Endothelial cell of umbilical vein (primary cell): ENCODE measurements at places on chromosomes 5 and 9. TPM values are rescaled to one million over a fixed set of nuclear protein-coding genes. Genes with fewer than 3 reads are reported as not detected.

The SLC1A1 gene
- total RNA-seq, result 6.5 and 8.3 TPM in 2 replicates

The LMNB1 gene
- total RNA-seq, result 134 and 144 TPM in 2 replicates

The SUSD3 gene
- not detected in 2 replicates for total RNA-seq

DNA sequence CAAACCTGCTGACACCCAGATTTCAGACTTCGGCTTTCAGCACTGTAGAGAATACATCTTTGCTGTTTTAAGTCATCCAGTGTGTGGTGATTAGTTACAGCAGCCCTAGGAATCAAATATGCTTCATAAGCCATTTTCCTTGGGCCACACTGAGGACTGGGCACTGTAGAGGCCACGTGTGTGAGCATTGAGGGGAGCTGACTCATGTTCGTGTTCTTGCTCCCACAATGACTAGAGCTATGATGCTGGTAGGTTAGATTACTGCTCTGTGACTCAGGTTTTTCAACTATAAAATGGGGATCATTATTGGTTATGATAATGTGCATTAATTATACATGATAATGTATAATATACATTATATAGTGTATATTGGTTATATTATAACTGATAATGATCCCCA is 96.5 kb upstream of the PALM2AKAP2 start:
- no peak overlapping the region for H3K4me3 ChIP-seq
- DNase-seq, result no peak
- no peaks in the 10 kb centered on the region for H3K27me3 ChIP-seq
- no peaks in the 10 kb centered on the region for H3K36me3 ChIP-seq
- H3K27ac ChIP-seq, result no peak overlapping the region

DNA sequence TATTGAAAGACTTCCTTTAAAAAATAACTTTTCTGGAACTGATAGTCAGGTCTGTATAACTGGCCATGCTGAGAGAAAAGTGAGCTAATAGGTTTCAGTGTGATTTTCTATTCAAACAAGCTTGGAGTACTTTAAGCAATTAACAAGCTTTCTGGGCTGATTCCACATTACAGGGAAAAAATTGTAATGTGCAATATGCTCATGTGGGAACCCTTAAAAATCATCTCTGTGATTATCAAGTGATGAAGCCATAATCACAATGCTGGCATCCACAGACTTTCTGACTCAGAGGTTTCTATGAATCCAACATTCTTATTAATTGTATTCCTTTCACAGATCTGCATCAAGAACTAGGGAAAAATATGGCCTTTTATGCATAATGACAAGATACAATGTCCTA is 212.2 kb upstream of the ACO1 start:
- DNase-seq, result no peak
- H3K27ac ChIP-seq, result no peak overlapping the region
- H3K27me3 ChIP-seq, result no peaks in the 10 kb centered on the region
- H3K4me3 ChIP-seq, result no peak overlapping the region

GRCh38 chr5:74651710-74652109 is 11.2 kb upstream of the ENC1 start:
- no peak overlapping the region for H3K4me3 ChIP-seq
- H3K36me3 ChIP-seq, result no peaks in the 10 kb centered on the region
- H3K27ac ChIP-seq, result no peak overlapping the region
- no peak for DNase-seq
- no peaks in the 10 kb centered on the region for H3K27me3 ChIP-seq

- no peak overlapping the region for H3K27ac ChIP-seq
- H3K4me3 ChIP-seq, result no peak overlapping the region
- H3K27me3 ChIP-seq, result no peaks in the 10 kb centered on the region
- H3K4me1 ChIP-seq, result no peaks in the 10 kb centered on the region
- no peak for DNase-seq
- H3K36me3 ChIP-seq, result no peaks in the 10 kb centered on the region
These were observed 156.7 kb downstream of the EBF1 start for GRCh38 chr5:158943057-158943456.

- H3K27ac ChIP-seq, result no peak overlapping the region
- H3K4me1 ChIP-seq, result no peaks in the 10 kb centered on the region
- DNase-seq, result no peak
These were observed 37.5 kb upstream of the CDKN2AIPNL start for GRCh38 chr5:134449167-134449566.

DNA sequence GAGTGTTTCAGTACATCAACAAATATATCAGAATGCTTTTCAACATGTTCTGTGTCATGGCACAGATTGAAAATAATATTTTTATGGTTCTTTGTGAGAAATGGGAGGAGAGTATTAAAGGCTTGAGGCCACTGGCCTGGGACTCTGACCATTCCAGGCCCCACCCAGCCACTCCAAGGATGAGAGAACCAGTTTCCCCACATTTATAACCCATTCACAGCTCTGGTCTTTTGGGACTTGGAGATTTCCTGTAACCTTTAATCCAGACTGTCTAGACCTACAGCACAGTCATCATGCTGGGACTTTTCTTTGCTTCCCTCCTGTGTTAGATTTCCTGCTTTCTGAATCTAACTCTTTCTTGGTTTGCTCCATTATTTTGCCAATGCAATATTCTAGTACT is 389.6 kb downstream of the KIAA0825 start:
- no peaks in the 10 kb centered on the region for H3K4me1 ChIP-seq
- no peak overlapping the region for H3K4me3 ChIP-seq
- H3K36me3 ChIP-seq, result no peaks in the 10 kb centered on the region
- H3K27me3 ChIP-seq, result peaks cover 3% of the 10 kb centered on the region
- no peak overlapping the region for H3K27ac ChIP-seq

GRCh38 chr9:12730927-12731326 is 37.7 kb downstream of the TYRP1 start:
- H3K27me3 ChIP-seq, result no peaks in the 10 kb centered on the region
- no peak overlapping the region for H3K4me3 ChIP-seq
- H3K27ac ChIP-seq, result no peak overlapping the region

GRCh38 chr5:153991168-153991567 is 47.5 kb downstream of the FAM114A2 start:
- no peaks in the 10 kb centered on the region for H3K27me3 ChIP-seq
- H3K4me1 ChIP-seq, result no peaks in the 10 kb centered on the region
- H3K36me3 ChIP-seq, result peaks cover 3% of the 10 kb centered on the region
- H3K27ac ChIP-seq, result no peak overlapping the region

DNA sequence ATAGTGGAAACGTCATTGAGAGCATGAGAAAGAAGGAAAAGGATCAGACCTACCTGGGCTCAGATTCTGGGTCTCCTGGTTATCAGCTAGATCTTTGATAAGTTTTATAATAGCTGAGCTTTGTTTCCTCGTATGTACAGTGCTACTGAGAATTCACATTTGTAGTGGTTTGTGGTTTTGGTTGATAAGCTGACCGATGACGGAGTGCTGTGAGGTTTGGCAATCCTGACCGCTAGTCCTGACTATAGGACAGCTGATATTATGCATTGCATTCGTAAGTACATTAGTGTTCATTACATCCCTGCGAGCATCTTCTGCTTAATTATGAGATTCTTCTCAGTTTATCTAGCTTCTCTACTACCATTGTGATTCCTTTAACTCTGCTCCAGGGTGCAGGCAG is 190.7 kb upstream of the SLC27A6 start:
- DNase-seq, result no peak
- no peak overlapping the region for H3K4me3 ChIP-seq
- H3K27me3 ChIP-seq, result no peaks in the 10 kb centered on the region

- H3K27me3 ChIP-seq, result no peaks in the 10 kb centered on the region
- DNase-seq, result peak; percentile 21
- H3K4me3 ChIP-seq, result no peak overlapping the region
- H3K27ac ChIP-seq, result no peak overlapping the region
These were observed 2.3 kb downstream of the ICE1 start for GRCh38 chr5:5424736-5425135.
